ENCODE measurements at places on chromosomes 1 and 21.
A peak's percentile ranks its signal among the peaks of the same experiment; 100 is the strongest.

DNA sequence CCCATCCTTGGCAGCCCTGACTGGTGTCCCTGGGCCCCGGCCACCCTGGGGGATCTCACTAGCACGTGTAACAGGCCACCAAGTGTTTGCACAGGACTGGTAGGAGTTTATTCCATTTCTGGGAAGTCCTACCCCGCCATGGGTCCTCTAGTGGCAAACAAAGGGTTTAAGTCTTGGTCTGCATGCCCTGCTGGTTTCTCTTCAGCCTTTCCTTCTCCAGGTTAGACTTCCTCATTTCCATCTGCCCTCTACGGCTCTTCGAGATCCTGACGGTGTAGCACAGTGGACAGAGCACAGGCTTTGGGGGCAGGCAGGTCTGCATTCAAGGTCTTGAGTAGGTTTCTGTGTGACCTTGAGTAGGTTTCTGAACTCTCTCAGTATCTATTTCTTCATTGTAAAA lies 2.8 kb downstream of the AGTRAP start:
- no peak for DNase-seq

DNA sequence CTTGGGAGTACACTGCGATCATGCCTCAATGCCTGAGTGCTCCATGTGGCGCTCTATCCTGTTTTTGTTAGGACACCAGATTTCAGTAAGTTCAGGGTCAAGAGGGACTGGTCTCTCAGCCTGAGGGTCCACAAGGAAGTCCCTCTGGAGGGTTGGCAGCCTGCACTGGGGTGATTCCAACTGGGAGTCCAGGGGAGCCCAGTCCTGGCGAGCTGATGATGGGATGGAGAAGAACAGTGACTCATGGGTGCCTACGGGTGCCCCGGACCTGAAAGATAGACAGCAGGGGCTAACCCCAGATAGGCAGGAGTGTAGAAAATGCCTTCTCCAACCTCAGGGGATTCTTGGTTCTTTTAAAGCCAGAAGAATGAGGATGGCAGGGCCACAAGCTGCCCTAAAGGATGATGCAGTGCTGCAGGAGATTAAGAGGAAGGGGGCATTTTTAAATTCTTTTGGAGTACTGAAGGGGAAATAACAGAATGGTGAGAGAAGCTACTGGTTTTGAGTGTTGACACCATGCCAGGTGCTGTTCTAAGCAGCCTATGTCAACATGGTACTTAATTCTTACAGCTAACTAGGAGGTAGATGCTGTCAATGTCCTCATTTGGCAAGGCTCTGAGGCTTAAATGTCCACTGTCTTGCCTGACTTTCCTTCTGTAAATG lies 68.4 kb upstream of the TLR5 start:
- no peak for DNase-seq

DNA sequence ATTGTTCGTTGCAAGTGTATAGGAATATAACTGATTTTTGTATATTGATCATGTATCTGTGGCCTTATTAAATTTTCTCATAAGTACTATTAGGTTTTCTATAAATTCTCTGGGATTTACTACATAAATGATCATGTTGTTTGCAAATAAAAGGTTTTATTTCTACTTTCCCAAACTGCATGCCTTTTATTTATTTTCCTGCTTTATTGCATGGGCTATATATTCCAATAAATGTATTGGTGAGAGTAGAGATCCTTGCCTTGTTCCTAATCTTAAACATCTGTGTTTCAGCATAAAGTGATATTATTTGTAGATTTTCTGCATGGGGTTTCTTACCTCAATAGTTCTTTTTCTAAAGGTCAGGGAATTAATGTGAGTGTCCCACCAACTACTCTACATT lies 107.0 kb upstream of the CD55 start:
- DNase-seq = no peak

DNA sequence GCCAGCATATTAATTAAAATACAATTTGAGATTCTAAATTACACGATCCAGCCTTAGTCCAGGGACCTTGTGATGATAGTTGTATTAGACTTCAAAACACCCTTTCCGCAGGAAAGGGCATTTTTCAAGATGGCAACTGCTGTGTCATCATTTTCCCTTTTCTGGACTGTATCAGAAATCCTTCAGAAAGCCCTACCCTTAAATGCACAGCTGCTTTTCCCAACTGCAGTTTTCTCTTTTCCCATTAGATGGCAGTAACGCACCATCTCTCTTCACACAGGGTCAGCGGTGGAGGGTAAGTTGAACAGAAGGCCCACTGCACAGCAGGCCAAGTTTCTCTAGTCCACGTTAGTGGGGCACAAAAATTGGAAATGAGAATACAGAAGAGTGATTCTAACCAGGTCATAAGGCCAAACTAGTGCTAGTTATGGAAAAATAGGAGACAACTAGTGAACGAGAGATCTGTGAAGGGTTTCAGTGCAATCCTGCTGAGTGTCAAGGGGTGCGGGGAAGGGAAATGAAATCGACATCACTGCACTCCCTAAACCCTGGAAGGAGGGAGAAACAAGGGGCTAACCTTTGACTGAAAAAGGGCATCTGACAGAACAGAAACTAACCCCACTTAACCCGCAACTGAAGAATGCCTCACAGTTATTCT lies 22.1 kb upstream of the TDRD10 start:
- DNase-seq = peak; percentile 83

- DNase-seq = no peak
Observed at GRCh38 chr1:170537798-170538503, 6.0 kb downstream of the GORAB start.

- DNase-seq = no peak
Observed at GRCh38 chr1:163265547-163265946, 56.2 kb upstream of the NUF2 start.

GRCh38 chr1:205748403-205749233 lies 1.4 kb downstream of the NUCKS1 start:
- DNase-seq = peak; percentile 51

DNA sequence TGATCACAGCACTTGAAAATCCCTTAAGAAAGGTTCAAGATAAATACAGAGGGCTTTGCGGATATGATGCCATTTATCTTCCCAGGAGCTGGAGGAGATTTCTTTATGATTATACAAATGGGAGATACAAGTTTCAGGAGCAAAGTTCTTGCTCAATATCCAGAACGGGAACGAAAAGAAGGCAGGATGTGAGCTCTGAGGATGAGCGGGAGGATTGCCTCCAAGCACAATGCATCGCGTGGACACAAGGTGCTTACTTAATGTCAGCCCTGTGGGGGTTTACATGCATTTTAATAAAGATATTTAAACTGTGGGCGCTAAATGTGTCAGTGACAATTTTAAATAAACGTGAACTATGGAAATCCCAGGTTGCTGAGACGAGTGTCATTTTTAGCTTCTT lies 59.0 kb downstream of the SYT6 start:
- no peak for DNase-seq

GRCh38 chr1:29412591-29412990 lies 176.3 kb downstream of the PTPRU start:
- no peak for DNase-seq

DNA sequence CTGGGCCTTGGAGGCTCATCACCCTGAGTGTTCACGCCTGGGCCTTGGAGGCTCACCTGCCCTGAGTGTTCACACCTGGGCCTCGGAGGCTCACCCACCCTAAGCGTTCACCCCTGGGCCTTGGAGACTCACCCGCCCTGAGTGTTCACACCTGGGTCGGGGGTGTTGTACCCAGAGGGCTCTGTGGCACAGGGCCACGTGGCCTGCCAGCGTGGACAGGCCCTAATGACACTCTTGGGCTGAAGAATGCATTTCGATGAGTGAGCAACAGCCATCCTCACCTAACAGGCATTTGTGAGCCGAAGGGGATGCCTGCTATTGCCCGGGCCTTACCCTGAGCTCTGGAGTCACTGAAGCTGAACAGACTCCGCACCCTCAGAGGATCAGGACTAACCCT lies 17.5 kb downstream of the SLC19A1 start:
- DNase-seq = no peak

DNA sequence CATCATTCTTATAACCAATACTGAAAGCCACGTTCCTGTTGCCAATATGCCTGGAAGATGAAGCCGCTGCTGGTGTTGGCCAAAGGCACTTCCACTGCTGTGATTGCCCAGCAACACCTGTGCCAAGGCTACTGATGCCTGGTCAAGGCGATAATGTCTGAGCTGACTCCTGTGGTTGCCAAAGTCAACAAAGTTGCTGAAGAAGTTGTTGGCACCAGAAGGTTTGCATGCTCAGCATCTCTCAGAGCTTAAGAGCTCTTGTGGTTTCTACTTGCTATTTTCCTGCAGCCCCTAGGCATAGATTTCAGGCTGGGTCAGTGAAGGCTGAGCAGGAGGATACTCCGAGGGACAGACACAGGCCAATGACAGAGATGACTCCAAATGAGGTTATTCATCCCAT lies 63.4 kb upstream of the RAB3GAP2 start:
- DNase-seq = no peak

DNA sequence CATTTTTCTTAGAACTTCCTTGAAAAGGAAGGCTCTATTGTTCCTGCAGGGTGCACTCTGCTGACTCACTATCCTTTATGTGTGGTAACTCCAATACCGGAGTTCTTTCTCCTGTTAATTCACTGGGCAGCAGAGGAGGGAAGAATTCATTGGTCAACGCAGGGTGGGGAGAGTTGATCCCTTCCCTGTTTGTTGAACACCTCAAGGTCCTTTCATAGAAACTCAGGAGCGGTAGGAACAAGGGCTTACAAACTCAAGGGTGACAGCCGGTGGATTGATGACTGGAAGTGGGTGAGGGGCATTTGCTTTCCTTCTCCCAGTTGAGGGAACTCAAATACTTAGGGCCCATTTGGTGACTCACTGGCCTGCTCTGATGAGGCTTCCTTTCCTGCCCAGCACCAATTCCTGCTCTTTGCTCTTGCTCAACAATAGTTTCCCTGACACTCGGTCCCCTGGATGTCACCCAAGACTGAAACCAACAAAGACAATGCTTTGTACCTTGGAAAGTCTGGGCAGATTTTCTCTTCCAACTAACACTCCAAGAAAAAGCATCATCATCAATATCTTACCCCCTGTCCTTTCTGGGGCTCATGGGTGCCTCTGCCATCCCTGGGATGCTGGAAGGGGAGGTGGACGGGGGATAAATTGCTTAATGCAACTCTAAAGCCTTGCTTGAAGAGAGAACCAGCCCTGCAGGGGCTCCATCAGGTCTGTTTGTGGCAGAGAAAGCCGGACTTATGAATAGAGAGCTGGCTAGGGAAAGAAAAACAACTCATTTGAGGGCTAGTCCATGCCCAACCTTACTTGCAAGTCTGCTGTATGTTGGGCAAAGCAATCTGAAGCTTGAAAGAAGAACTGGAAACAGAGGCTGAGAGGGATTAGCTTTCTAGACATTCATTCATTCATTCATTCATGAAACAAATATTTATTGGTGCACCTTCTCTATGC lies 9.3 kb downstream of the SLC26A9 start:
- no peak for DNase-seq

DNA sequence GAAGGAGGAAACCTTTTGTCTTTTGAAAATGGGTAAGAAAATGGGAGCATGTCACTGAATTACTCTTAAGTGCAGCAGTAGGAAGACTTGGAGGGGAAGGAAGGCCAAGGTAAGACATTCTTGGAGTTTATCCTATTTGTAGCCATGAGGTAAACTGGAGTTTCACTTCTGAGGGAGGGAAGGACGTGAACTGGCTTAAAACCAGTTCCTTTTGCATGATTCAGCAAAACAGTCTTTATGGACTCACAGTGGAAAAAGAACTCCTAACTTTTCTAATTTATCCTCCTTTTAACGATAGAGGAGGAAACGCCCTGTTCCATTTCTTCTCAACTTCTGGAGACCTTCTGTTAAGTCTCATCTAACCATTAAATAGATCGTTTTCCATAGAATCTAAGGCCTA lies 2.5 kb downstream of the PRDX6 start:
- no peak for DNase-seq

DNA sequence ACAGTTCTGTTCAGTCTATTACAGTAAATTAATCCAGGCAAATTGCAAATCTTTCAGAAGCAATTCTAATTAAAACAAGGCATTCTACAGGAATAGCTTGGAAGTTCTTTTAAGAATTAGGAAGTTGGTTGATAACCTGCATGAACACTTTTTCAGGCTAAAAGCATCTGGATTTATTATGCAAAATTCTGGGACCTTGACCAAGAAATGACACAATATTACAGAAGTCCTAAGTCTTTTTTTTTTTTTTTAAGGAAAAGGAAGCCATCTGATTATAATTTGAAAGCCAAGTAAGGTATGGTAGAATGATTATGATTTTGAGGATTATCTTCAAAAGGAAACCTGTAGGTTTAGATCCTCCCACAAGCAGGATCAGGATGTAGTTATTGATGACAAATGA lies 74.7 kb upstream of the KCNK2 start:
- no peak for DNase-seq

- no peak for DNase-seq
Observed at GRCh38 chr1:7045897-7046296, 260.6 kb downstream of the CAMTA1 start.

- no peak for DNase-seq
Observed at GRCh38 chr1:180988253-180988752, 34.4 kb downstream of the STX6 start.

- DNase-seq = no peak
Observed at GRCh38 chr1:169048043-169048442, 58.4 kb upstream of the ATP1B1 start.

GRCh38 chr21:15370462-15370975 lies 305.7 kb upstream of the NRIP1 start:
- no peak for DNase-seq

DNA sequence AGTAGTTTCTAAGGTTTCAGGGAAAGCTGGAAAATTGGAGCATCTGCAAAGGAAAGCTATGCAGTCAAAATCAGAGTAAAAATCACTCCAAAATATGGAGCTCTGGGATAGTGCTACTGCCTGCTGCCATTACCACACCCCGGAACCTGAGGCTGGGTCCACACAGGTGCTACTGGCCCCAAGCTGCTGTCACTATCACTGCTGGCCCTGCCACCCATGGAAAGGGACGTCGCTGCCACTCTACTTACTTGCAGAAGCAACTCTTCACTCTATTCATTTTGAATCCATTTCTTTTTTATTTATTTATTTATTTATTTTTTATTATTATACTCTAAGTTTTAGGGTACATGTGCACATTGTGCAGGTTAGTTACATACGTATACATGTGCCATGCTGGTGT lies 60.3 kb upstream of the RGS18 start:
- no peak for DNase-seq

DNA sequence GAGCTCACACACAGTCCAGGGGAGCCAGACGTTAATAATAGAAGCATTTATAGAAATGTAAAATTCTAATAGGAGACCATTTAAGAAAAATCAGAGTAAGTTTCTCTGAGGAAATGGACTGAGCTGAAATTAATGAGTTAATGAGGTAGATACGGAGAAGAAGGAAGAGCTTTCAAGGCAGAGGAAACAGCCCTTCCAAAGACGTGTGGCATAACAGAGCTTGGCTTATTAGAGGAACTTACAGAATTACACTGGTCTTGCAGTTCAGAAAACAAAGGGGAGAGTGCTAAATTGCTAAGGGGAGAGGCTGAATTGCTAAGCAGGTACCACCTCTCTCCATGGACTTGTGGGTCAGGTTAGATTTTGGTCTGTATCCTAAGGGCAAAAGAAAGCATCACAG lies 8.2 kb upstream of the PIGK start:
- DNase-seq = no peak

- no peak for DNase-seq
Observed at GRCh38 chr1:65371544-65371943, 48.9 kb upstream of the LEPR start.

GRCh38 chr1:246608616-246609376 lies 42.5 kb downstream of the CNST start:
- peak; percentile 12 for DNase-seq

GRCh38 chr1:107277022-107277421 lies 136.2 kb downstream of the NTNG1 start:
- DNase-seq = no peak

- no peak for DNase-seq
Observed at GRCh38 chr1:17616731-17617279, 77.3 kb downstream of the ARHGEF10L start.
